ENCODE measurements at places on chromosomes 2 and 18.

DNA sequence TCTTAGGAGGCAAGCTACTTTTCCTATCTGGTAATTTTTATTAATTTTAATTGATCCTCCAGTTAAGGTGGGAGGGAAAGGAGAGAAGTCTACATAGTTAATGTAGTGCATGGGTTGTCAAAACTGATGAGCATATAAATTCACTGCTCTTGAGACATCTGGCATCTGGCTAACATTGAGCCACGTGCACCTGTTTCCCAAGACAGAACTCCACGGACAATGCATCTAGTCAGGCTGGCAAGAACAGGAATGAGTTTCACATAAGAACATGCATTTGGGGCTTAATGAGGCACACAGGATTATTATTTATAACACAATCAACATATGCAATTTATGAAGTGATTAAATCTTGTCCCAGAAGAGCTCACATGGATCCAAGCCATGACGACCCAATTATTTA is 16.2 kb upstream of the RAB1A start:
- no peak overlapping the region for H3K4me3 ChIP-seq
- H3K4me1 ChIP-seq, result no peaks in the 10 kb centered on the region
- H3K27me3 ChIP-seq, result no peaks in the 10 kb centered on the region
- no peaks in the 10 kb centered on the region for H3K36me3 ChIP-seq

- H3K27me3 ChIP-seq, result no peaks in the 10 kb centered on the region
- H3K4me3 ChIP-seq, result no peak overlapping the region
- DNase-seq, result no peak
- H3K36me3 ChIP-seq, result no peaks in the 10 kb centered on the region
- H3K4me1 ChIP-seq, result peaks cover 46% of the 10 kb centered on the region
These were observed 233.0 kb upstream of the SIX2 start for GRCh38 chr2:45242161-45242741.

DNA sequence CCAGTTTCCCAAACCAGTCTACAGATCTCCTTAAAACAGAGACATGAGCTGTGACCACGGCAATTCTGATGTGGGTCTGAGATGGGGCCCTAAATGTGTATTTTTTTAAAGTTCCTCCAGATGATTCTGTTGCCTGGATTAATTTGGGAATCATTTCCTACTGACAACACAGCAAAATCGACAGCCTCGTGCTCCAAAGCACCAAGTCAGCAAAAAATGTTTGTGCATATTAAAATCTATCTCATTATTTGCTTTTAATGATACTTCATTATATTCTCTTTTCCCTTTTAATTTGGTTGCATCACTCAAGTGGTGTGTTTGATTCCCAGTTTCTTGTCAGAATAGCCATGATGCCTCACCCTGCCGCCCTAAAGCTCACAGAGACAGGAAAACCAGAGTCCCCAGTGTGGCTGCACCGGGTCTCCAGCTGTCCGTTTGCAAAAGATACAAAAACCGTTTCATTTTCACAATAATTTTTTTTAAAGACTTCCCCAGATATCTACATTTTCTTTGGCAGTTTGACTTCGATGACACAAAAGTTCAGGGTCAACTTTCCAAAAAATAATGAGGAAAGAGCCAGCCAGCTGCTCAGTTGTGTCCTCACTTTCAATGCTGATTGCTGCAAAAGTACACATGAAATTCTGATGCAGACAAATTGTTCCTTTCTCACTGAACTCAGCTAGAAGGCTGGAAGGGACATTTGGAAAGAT is 443.2 kb upstream of the ID2 start:
- H3K36me3 ChIP-seq, result no peaks in the 10 kb centered on the region
- no peaks in the 10 kb centered on the region for H3K4me1 ChIP-seq
- no peaks in the 10 kb centered on the region for H3K27me3 ChIP-seq

GRCh38 chr2:100821911-100822265 is 1.9 kb downstream of the NPAS2 start:
- peaks cover 13% of the 10 kb centered on the region for H3K36me3 ChIP-seq
- H3K27me3 ChIP-seq, result no peaks in the 10 kb centered on the region
- H3K27ac ChIP-seq, result peak overlapping the region; percentile 73
- no peak for DNase-seq
- peak overlapping the region; percentile 93 for H3K4me3 ChIP-seq

DNA sequence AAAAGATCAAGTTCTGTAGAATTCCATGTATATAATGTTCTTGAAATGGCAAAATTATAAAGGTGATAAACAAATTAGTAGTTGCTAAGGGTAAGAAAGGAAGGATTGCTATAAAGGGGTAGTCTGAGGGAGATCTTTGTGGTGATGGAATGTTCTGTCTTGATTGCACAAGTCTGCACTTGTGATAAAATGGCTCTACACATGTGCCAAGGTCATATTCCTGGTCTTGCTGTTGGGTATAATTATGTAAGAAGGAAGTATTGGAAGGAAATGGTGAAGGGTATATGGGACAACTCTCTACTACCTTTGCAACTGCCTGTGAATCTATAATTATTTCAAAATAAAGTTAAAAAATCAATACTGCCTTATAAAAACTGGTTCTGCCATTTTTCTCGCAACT is 15.3 kb downstream of the SGPP2 start:
- DNase-seq, result no peak
- no peaks in the 10 kb centered on the region for H3K36me3 ChIP-seq
- H3K27me3 ChIP-seq, result 0 out of 2 replicates have a peak, but pooled peaks cover 6% of the 10 kb centered on the region

DNA sequence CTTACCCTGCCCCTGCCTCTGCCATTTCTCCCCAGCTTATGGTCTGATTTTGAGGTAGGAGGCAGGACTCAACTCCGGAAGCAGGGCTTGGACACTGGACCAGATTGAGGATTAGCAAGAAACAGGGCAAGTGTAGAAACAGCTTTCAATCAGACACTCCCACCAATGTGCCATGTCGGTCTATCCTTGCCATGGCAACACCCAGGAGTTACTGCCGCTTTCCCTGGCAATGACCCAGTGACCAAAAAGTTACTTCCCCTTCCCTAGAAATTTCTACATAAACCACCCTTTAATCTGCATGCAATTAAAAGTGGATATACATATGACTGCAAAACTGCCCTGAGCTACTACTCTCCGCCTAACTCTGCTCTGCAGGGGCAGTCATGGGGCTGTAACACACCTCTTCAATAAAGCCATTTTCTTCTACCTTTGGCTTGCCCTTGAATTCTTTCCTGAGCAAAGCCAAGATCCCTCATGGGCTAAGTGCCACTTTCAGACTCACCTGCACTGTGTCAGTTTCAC is 156.7 kb downstream of the LPIN1 start:
- no peaks in the 10 kb centered on the region for H3K4me1 ChIP-seq
- H3K27me3 ChIP-seq, result no peaks in the 10 kb centered on the region
- no peaks in the 10 kb centered on the region for H3K36me3 ChIP-seq
- H3K27ac ChIP-seq, result no peak overlapping the region
- DNase-seq, result no peak
- H3K4me3 ChIP-seq, result no peak overlapping the region

- no peaks in the 10 kb centered on the region for H3K27me3 ChIP-seq
- no peak overlapping the region for H3K27ac ChIP-seq
- no peaks in the 10 kb centered on the region for H3K36me3 ChIP-seq
- no peak overlapping the region for H3K4me3 ChIP-seq
- no peak for DNase-seq
These were observed 638.6 kb upstream of the ID2 start for GRCh38 chr2:8043295-8043694.

DNA sequence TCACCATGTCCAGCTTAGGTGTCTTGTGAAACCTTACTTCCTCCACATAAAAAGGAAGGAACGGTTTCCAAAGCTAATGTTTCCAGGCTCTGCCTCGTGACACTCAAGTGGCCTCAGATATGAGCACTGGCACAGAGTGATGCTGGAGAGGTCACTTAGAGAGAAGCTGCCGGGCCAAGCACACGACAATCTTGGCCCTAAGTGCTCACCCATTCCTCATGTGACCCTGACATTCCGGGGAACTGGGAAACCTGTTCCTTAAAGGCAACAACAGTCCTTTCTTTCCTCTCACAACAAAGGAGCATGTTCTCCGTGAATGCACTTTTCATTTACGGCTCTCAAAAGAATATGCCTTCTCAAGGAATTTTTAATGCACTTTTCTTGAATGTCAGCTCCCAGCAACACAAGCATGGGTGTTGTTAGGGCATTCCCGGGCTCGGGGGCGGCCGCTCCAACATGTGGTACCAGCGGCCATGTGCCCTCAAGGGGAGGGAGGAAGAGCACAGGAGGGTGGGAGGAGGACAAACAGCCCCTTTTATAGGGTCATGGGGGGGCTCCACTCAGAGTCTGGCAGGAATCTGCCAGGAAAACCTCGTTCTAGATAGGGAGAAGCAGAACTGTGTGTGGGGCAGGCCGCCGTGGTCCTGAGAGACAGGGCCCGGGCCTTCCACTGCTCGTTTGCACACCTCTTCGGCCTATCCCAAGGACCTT is 118.6 kb downstream of the MBP start:
- peaks cover 9% of the 10 kb centered on the region for H3K36me3 ChIP-seq
- no peak for DNase-seq
- H3K27ac ChIP-seq, result no peak overlapping the region
- no peak overlapping the region for H3K4me3 ChIP-seq
- H3K4me1 ChIP-seq, result no peaks in the 10 kb centered on the region
- H3K27me3 ChIP-seq, result no peaks in the 10 kb centered on the region

- 0 out of 2 replicates have a peak, but pooled peaks cover 7% of the 10 kb centered on the region for H3K4me1 ChIP-seq
- no peaks in the 10 kb centered on the region for H3K27me3 ChIP-seq
- no peaks in the 10 kb centered on the region for H3K36me3 ChIP-seq
- DNase-seq, result peak; percentile 22
These were observed 6.4 kb upstream of the DARS1 start for GRCh38 chr2:135991861-135992260.

GRCh38 chr2:240565333-240566202 is 2.7 kb upstream of the RNPEPL1 start:
- H3K27ac ChIP-seq, result peak overlapping the region; percentile 92
- H3K4me1 ChIP-seq, result peaks cover 60% of the 10 kb centered on the region
- peak overlapping the region; percentile 62 for H3K4me3 ChIP-seq
- H3K36me3 ChIP-seq, result no peaks in the 10 kb centered on the region

DNA sequence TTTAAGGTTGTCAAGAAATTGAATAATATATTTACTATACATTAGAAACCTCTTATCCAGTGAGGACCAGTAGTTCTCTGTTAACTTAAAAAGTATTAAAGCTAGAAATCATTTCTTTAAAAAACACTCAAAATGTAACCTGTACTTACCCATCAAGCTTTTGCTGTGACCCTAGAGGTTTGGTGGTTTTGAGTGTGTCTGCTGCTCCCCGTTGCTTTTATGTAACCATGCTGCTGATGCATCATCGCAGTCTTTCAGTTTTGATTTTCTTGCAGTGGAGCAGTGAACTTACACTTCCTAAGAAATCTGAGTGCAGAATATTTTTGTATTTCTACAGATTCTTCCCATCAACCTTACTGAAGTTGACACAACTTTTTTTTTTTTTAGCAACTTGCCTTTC is 34.2 kb downstream of the MRPS9 start:
- 0 out of 2 replicates have a peak, but pooled peaks cover 5% of the 10 kb centered on the region for H3K36me3 ChIP-seq
- no peaks in the 10 kb centered on the region for H3K27me3 ChIP-seq
- H3K4me1 ChIP-seq, result no peaks in the 10 kb centered on the region
- no peak overlapping the region for H3K27ac ChIP-seq

DNA sequence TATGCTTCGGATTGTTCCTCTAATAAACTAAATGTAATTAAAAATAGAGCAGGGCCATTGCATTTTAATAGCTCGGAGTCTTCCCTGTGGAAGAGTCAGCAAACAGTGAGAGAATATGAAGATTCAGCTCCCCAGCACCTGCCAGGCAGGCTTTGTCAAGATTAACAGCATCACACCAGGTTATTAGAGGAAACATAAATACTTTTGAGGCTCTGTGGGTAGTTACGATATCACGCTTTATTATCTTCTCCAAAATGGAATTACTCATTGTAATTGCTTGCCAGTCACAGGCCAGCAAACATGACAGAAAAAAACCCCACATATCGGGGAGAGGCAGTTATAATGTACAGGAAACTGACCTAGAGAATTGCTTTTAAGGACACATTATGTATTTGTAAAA is 303.9 kb downstream of the CPS1 start:
- H3K27me3 ChIP-seq, result 0 out of 2 replicates have a peak, but pooled peaks cover 4% of the 10 kb centered on the region
- H3K36me3 ChIP-seq, result no peaks in the 10 kb centered on the region
- DNase-seq, result no peak
- H3K4me1 ChIP-seq, result no peaks in the 10 kb centered on the region
- H3K27ac ChIP-seq, result no peak overlapping the region

- H3K4me1 ChIP-seq, result peaks cover 28% of the 10 kb centered on the region
- no peak for DNase-seq
- peak overlapping the region; percentile 85 for H3K4me3 ChIP-seq
- no peaks in the 10 kb centered on the region for H3K27me3 ChIP-seq
- no peaks in the 10 kb centered on the region for H3K36me3 ChIP-seq
- H3K27ac ChIP-seq, result peak overlapping the region; percentile 89
These were observed 495 bp upstream of the TTC32 start for GRCh38 chr2:19902216-19902740.

- H3K36me3 ChIP-seq, result 0 out of 2 replicates have a peak, but pooled peaks cover 2% of the 10 kb centered on the region
- no peak overlapping the region for H3K4me3 ChIP-seq
- no peaks in the 10 kb centered on the region for H3K27me3 ChIP-seq
- H3K4me1 ChIP-seq, result peaks cover 11% of the 10 kb centered on the region
- no peak overlapping the region for H3K27ac ChIP-seq
These were observed 131.3 kb downstream of the PRPF40A start for GRCh38 chr2:152585830-152586484.

GRCh38 chr2:86315084-86315483 is 22.3 kb downstream of the REEP1 start:
- peaks cover 88% of the 10 kb centered on the region for H3K27me3 ChIP-seq
- no peaks in the 10 kb centered on the region for H3K4me1 ChIP-seq
- H3K27ac ChIP-seq, result no peak overlapping the region
- H3K4me3 ChIP-seq, result no peak overlapping the region

GRCh38 chr2:146477383-146477782 is 1367.4 kb upstream of the ACVR2A start:
- no peak overlapping the region for H3K27ac ChIP-seq
- no peak overlapping the region for H3K4me3 ChIP-seq
- H3K36me3 ChIP-seq, result no peaks in the 10 kb centered on the region
- no peak for DNase-seq
- 0 out of 2 replicates have a peak, but pooled peaks cover 5% of the 10 kb centered on the region for H3K4me1 ChIP-seq

DNA sequence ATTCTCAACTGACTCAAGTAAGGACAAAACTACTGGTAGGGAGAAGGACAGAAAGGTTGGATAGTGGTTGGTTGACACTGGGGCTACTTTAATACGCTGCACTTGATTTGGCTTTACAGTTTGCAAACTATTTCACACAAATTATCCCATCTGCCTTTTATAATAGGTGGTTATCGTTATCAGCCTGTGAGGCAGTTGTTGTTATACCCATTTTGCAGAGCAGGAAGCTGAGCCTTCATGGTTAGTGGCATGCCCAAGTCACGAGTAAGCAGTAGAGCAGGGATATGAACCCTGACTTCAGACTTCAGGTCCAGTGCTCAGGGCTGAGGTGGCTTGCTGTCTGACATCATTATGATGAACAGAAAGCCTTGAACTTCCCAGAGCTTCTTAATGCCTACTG is 5.3 kb downstream of the CTIF start:
- DNase-seq, result no peak
- H3K4me3 ChIP-seq, result no peak overlapping the region
- no peak overlapping the region for H3K27ac ChIP-seq
- peaks cover 18% of the 10 kb centered on the region for H3K4me1 ChIP-seq
- H3K36me3 ChIP-seq, result no peaks in the 10 kb centered on the region

- peak; percentile 72 for DNase-seq
- H3K27me3 ChIP-seq, result no peaks in the 10 kb centered on the region
- peaks cover 31% of the 10 kb centered on the region for H3K4me1 ChIP-seq
- no peaks in the 10 kb centered on the region for H3K36me3 ChIP-seq
These were observed 141.4 kb downstream of the SCG2 start for GRCh38 chr2:223460774-223461211.

GRCh38 chr2:236849940-236850339 is 235.7 kb upstream of the COPS8 start:
- no peaks in the 10 kb centered on the region for H3K36me3 ChIP-seq
- H3K27ac ChIP-seq, result no peak overlapping the region
- DNase-seq, result no peak
- H3K4me3 ChIP-seq, result no peak overlapping the region
- no peaks in the 10 kb centered on the region for H3K27me3 ChIP-seq

GRCh38 chr2:44938287-44939105 is 3.0 kb upstream of the SIX3 start:
- peaks cover 9% of the 10 kb centered on the region for H3K4me1 ChIP-seq
- H3K27me3 ChIP-seq, result peaks cover 25% of the 10 kb centered on the region
- no peaks in the 10 kb centered on the region for H3K36me3 ChIP-seq
- H3K27ac ChIP-seq, result no peak overlapping the region

All from PC-3 (cell line).